ENCODE measurements at places on chromosomes 3 and 15.

GRCh38 chr15:31360843-31361763 lies 34.5 kb downstream of the KLF13 start:
- peak; percentile 46 for DNase-seq

GRCh38 chr3:64342940-64343688 lies 117.8 kb upstream of the PRICKLE2 start:
- no peak for DNase-seq

GRCh38 chr15:55683376-55683775 lies 59.6 kb downstream of the PRTG start:
- no peak for DNase-seq

DNA sequence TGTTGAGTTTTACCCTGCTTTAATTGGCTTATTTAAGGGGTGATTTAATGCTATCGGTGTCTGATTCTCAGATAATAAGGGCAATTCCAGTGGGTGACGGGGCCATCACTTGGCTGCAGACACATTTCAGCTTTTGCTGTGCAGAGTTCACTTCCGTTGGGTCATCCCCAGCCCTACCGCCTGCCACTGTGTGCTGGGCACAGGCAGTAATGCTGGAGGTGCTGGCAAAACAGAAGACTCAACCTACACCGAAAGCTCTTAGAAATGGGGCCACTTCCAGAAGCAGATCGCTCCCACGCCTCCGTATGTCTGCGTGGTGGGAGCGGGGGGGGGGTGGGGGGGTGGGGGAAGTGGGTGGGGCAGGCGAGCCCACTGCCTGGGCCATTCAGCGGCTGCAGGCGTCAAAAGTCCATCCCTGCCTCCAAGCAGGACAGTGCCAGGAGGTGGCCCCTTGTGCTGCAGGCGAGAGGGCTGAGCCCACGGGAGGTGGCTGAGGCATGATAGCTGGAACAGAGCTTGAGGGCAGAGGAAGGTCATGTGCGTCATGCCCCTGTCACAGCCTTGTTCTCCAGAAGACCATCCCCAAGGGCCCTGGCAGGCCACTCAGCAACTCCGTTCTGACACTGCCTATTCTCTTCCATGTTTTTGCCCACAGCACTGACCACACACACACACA lies 128.3 kb downstream of the ATP10A start:
- DNase-seq: no peak

GRCh38 chr3:188254520-188255070 lies 100.6 kb downstream of the LPP start:
- DNase-seq: no peak

DNA sequence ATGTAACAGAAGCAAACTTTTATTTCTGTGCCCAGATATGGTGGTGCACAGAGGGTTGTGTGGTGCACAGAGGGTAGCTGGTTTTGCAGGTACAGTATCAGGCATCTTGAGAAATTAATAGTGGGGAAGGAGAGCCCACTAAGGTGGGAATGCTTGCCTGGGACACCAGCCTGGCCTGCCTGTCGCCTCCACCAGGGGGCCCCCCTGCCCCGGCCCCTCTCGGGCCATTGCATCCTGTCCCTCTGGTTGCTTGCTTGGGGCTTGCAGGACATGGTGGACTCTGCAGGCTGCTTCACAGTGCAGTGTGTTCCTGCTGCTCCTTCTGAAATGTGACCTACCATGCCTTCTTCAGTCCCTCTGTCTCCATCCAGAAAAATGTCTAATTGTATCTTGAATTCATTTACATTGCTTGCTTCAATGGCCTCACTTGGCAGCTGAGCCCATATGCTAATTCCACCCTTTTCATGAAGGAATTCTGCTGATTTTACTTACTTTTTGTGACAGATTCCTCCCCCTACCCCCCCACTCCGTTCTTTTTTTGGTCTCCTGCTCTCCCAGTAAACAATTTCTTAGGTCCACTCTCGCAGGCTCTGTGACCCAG lies 73.6 kb downstream of the EEFSEC start:
- DNase-seq: no peak

GRCh38 chr3:44323341-44323955 lies 15.1 kb upstream of the TCAIM start:
- DNase-seq: peak; percentile 27

- DNase-seq: no peak
These were observed 459 bp upstream of the ADCY5 start for GRCh38 chr3:123449102-123449996.
